Smooth muscle cell of the coronary artery (primary cell): ENCODE measurements at places on chromosomes 13 and 19. TPM values are rescaled to one million over a fixed set of nuclear protein-coding genes. Genes with fewer than 3 reads are reported as not detected.

Gene PRX
- total RNA-seq = 0.90 and 1.3 TPM in 2 replicates

Gene URI1
- total RNA-seq = 58.3 and 79.7 TPM in 2 replicates

Gene GPX4
- 382 and 1,065 TPM in 2 replicates for total RNA-seq

Gene AMER2
- total RNA-seq = not detected in 2 replicates

Gene TFPT
- total RNA-seq = 14.4 and 28.5 TPM in 2 replicates

Gene ZNF728
- 0.12 and 0.23 TPM in 2 replicates for total RNA-seq

Gene KLK12
- not detected in 2 replicates for total RNA-seq

Gene DIRAS1
- total RNA-seq = 1.2 and 18.4 TPM in 2 replicates
